ENCODE measurements at places on chromosomes 7 and 10.

GRCh38 chr10:113111900-113112853 lies 162.1 kb downstream of the TCF7L2 start:
- DNase-seq = no peak

DNA sequence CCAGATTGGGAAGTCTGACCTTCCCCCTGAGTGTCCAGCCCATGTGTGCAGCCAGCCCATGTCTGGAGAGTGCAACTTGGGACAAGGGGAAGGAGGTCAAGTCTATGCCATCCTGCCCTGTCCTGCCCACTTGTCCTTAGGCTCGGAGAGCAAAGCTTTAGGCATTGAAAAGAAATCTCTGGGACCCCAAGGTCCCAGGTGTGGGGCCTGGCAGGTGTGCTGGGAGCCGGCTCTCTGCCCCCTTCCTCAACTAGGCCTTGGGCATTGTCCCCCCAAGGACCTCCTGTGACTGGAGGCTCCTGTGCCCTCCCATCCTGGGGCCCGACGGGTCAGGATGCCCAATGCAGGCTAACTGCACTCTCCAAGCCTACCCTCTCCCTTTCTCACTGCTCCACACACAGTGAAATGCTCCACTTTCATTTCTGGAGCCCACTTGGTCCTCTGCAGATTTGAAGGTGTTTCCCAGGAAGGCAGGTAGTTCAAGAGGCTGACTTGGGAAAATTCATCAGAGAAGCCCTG lies 124.7 kb downstream of the PTPN20 start:
- no peak for DNase-seq

- no peak for DNase-seq
Observed at GRCh38 chr10:2925631-2926030, 141.7 kb upstream of the PFKP start.

DNA sequence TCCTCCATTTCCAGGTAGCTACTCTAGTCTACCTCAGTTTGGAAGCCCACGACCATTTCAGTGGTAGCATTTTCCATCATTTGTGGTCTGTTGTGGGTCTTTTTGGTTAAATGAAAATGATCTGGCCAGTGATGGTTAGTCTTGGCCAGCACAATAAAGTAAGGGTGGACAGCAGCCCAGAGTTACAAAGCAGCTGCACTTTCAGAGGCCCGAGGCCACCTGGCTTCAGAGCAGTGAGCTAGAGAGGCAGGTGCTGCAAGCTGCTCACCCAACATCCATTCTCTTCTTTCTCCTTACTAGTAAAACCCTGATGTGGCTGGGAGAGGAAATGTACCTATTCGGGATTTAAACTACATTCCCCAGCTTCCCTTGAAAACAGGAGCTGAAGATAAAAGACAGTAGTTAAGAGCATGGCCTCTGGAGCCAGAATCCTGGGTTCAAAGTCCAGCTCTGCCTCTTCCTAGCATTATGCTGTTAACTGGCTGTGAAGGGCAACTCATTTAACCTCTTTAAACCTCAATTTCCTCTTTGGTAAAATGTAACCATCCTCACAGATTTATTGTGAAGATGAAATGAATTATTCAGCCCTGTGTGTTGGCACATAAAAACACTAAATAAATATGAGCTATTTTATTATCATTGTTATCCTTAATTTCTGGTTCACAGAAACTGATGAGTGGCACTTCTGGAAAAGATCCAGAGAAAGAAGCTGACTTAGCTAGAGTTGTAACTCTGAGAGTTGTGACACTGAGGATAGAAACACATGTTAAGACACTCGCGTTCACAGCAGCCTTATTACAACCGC lies 517.4 kb downstream of the PARD3 start:
- no peak for DNase-seq

GRCh38 chr7:133230591-133231194 lies 22.2 kb upstream of the EXOC4 start:
- no peak for DNase-seq

DNA sequence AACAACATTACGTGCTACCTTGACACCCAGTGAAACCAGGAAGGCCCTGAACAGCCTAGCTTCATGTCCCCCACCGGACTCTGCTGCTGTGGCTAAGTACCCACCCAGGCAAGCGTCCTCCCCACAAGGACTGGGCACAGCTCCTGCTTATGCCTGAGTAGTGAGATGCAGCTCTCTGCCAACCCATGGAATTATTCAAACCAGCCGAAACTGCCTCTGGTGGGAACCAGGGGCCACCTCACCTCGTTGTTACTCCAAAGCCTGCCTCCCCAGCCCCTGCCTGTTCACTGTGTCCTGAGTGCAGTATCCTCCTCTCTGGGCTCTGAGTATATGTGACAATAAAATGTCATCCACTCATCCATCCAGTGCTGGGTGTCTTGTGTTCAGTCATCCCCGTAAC lies 52.4 kb downstream of the CAMK2B start:
- no peak for DNase-seq

DNA sequence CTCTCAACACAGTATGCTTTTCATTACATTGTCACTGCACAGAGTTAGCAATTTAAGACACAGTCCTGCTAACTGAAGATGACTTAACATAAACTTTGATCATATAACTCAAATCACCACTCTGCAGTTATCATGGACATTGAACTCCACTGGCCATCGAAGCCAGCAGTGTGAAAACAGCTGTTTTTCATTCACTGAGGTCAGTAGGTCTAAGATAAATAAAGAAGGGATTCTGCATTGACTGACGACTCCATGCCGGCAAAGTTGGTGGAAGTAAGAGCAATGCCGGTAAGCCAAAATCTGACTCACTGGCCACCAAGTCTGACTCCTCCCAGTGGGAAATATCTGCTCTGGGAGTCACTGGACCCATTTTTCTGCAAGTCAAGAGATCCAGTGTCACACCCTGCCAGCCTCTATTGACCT lies 449.9 kb upstream of the ANKRD30A start:
- DNase-seq = no peak

GRCh38 chr10:118669835-118670234 lies 74.4 kb upstream of the PRLHR start:
- DNase-seq = no peak

DNA sequence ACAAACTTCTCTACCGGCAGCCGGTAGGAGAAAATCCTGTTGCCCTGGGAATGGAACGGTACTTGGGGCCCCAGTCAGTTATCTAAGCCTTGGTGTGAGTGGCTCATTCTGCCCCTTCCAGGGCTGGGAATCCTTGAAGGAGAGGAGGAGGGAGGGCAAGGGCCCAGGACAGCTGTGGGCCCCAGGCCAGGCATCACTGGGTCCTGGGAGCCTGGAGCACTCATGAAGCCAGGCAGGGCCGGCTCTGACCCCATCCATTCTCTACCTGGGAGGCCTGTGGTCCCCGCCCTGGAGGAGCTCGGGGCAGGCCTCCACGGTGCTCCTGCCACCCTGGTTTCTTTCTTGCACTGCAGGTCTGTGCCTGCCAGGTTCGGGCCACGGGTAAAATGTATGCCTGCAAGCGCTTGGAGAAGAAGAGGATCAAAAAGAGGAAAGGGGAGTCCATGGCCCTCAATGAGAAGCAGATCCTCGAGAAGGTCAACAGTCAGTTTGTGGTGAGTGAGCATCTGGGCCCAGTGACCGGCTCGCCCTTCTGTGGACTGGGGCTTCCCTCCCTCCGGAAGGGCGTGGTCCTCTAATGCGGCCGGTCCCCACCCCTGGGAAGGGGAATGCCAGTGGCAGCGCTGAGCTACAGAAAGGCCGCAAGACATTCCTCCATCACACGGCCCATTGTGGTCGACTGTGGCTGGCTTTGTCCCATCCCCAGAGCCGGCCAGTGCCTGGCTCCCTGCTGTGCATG lies 111.3 kb downstream of the RGS10 start:
- DNase-seq = no peak

DNA sequence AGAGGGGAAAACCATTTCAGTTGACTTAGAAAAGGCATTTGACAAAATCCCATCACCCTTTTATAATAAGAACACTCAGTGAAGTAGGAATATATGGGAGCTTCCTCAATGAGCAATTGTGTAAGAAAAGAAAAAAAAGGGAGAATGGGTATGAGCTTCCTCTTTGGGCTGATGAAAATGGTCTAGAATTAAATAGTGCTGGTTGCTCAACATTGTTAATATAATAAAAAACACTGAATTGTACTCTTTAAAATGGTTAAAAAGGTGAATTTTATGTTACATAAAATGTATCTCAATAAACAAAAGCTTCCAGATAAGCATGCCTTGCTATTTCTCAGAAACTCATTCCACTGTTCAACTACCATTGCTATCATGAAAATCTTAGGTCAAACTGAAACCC lies 40.6 kb downstream of the LRRC17 start:
- DNase-seq = no peak

DNA sequence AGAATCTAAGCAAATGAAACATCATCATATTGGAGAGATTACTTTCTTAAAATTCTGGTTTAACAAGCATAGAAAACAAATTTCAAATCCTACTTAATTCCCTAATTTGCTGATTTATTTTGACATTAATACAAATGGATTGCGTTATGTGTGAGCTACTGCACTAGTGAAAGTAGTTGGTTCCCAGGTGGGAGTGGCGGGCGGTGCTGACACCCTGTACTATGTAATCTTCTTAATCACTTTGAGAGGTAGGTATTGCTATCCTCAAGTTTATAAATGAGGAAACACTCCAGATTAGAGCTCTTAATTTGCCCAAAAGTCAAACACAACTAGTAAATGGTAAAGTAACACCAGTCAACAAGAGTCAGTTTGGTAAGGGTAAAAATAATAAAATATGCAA lies 131.1 kb downstream of the ELAPOR2 start:
- DNase-seq = no peak

DNA sequence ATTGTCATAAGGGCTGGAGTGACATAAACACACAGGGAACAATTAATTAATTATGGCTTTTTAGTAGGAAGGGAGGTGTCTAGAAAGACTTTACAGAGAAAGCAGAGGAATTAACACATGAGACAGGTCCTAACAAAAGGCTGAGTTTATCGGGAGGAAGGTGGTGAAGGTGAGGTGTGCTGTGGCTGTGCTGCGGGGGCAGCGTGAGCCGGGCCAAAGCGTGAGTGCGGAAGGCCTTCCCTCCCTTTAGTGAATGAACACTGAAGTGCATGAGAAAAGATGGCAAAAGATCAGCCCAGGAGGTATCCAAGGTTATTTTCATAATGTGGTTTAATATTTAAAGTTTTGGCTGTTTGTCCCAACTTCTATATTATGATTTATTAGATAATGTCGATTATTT lies 243.4 kb upstream of the PLXNA4 start:
- DNase-seq = no peak

GRCh38 chr7:24980534-24981170 lies 674 bp upstream of the OSBPL3 start:
- DNase-seq = no peak

DNA sequence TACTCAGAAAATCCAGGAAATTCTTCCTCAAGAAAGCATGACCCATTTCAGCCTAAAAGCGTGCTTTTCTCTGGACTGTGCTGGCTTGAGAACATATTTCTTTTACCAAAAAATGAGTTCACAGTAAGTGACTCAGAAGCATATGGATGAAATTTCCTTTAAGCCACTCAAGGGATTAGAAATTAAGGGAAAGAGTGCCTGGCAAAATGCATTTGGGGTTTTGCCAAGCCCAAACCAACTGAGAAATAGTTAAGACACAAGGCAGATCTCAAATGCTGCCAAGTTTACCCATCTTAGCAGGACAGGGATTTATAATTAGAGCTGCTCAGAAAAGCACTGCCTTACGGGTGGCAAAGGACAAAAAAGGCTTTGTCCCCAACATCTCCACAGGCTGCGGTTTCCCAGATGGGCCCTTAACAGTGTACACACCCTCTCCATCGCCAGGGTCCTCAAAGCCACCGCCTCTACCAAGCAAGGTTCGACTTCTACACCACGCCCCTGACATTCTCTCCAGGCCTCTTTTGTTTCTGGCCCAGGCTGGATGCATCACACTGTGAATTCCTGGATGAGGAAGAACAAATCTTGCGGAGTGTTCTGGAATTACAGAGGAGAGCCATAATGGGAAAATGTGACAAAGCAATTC lies 30.1 kb upstream of the CDHR3 start:
- DNase-seq = no peak

DNA sequence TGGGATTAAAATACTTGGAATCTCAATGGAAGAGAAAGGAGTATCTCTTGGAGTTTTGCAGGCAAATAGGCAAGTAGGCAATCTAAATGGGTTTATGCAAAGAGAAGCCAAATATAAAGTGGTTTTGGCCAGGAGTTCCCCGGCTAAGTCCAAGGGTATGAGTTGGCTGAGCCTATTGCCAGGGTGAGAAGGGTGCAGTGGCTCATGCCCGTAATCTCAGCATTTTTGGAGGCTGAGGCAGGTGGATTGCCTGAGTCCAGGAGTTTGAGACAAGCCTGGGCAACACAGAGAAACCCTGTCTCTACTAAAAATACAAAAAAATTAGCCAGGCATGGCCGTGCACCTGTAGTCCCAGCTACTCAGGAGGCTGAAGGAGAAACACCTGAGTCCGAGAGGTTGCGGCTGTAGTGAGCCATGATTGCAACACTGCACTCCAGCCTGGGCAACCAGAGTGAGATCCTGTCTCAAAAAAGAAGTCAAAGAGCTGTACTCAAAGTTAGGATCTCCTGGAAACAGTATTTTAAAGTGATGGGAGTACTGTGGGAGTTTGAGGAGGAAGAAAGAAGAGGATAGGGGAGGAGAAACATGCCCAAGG lies 130.4 kb upstream of the RAB18 start:
- DNase-seq = no peak

GRCh38 chr7:22765609-22766008 lies 38.6 kb downstream of the IL6 start:
- DNase-seq = no peak

DNA sequence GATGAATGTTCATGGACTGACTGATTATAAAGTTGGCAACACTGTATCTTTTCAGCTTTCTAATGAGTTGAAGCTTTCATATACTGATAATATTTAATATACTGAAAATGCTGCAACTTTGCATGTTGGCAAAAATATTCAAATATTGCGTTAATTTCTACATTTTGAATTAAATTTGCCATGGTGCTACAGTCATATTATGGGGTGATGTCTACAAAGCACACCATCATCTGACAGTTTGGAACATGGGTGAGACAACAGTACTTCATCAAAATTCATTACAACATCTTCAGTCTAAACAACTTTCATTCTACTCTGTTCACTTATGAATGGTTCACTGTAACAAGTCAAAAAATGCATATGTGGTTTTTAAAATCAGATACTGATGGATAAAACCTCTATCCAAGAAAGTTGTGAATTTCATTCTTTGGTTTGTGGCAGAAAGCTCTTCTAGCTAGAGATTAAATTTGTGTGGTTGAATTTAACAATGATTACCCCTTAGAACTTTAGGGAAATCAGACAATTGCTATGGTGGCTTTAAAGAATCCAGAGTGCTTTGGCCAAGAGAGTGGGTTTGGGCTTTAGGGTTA lies 136.4 kb downstream of the TMEM26 start:
- DNase-seq = no peak

DNA sequence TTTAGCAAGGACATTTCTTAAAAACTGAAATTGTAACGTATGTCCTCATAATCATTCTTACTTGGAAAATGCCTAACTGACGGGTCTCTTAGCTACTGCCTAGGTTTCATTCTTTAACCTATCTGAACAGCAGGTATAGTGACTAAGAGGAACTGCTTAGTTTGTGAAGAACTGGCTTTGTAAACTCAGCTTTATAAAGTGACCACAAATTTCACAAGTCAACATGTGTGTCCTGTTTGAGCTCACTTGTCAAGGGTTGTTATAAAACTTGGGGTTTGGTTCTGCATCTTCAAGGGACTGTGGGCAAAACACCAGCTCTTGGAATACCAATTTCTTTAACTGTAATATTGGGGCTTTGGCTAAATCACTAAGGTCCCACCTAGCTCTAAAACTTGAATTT lies 32.2 kb downstream of the MRPS33 start:
- DNase-seq = no peak

All from cortex of kidney (tissue), 1 donor.